ENCODE measurements at places on chromosomes 5 and 9.

DNA sequence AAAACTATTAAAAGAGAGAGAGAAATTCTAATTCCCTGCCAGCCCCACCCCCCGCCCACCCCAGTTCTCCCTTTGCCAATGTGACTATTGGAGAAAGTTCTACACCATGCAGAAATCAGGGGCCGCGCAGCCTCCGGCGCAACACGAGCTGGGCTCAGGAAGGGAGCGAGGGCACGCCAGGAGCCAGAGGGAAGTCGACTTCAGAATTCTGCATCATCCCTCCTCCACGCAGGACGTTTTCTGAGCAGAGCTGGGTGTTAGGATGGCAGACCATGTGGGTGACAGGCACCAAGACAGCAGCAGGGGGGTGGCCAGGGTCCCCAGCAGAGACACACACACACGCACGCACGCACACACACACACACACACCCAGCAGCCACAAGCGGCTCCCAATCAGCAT is 72.6 kb downstream of the PTCH1 start:
- DNase-seq, result no peak

DNA sequence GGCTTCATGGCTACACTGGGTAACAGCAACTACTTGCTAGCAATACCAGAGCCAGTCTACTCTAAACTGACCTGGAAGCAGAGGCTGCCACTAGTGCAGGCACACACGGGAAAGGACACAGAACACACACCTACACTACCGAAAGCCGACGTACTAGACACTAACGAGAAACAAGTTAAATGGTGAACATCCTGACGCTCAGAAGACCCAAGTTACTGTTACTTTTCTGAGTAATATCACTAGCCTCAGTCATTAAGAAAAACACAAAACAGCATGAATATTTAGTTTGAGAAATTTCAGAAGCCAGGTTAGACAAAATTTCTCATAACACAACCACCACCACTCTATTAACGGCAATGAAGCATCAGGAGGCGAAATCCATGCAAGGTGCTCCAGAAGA is 44.5 kb downstream of the CAMSAP1 start:
- DNase-seq, result no peak

- DNase-seq, result no peak
Measured at GRCh38 chr9:79013715-79014610, 557.8 kb upstream of the TLE4 start.

GRCh38 chr9:99259231-99259918 is 37.3 kb downstream of the SEC61B start:
- DNase-seq, result no peak

GRCh38 chr5:59786334-59786805 is 107.2 kb downstream of the PDE4D start:
- no peak for DNase-seq

DNA sequence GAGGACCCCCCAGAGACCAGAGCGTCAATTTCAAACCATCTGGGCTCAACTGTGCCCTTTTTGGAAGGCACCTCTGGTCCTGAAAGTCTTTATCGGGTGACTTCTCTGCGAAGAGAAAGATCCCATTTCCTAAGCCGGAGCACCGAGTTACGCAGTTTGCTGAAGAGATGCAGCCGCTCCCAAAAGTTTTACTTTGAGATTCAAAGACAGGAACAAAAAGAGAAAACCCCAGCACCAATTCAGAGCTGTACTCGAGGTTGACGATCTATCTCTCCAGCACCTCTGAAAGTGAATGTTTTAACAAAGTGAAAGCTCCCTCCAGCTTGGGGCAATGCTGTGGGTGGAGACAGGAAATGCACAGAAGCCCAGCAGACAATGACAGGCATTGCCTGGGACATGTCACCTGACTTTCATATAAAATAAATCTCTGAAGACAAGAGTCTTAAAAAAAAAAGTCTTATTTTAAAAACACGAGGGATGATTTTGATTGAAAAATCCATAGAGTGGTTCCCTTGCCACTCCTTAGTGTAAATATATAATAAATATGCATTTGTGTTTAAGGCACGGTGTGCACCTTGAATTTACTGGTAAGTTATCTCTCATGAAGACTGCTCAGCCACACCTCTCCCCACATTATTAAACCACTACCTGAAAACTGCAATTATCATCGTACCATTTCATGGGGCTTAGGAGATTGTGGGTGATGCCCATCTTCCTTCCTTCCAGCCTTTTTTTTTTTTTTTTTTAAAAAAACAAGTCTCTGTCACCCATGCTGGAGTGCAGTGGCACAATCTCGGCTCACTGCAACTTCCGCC is 79.9 kb downstream of the FNBP1 start:
- DNase-seq, result no peak

GRCh38 chr5:133331941-133332340 is 280.1 kb downstream of the HSPA4 start:
- no peak for DNase-seq

GRCh38 chr5:136526021-136526420 is 160.7 kb upstream of the TRPC7 start:
- DNase-seq, result no peak
